NK-92 treated with Interleukin-12 subunit alpha and Interleukin-12 subunit beta, amount 100 ng/mL, for 24 hours (cell line): ENCODE measurements at places on chromosomes 5 and 9.

GRCh38 chr9:137987244-137988030 lies 109.9 kb downstream of the CACNA1B start:
- no peak for DNase-seq

GRCh38 chr9:69502671-69503301 lies 169.4 kb downstream of the APBA1 start:
- DNase-seq, result no peak

- no peak for DNase-seq
Observed at GRCh38 chr9:8717146-8717545, 917.6 kb upstream of the DMAC1 start.

- DNase-seq, result no peak
Observed at GRCh38 chr5:6760686-6761085, 47.5 kb downstream of the TENT4A start.

- no peak for DNase-seq
Observed at GRCh38 chr9:129637102-129637501, 4.8 kb downstream of the ASB6 start.

DNA sequence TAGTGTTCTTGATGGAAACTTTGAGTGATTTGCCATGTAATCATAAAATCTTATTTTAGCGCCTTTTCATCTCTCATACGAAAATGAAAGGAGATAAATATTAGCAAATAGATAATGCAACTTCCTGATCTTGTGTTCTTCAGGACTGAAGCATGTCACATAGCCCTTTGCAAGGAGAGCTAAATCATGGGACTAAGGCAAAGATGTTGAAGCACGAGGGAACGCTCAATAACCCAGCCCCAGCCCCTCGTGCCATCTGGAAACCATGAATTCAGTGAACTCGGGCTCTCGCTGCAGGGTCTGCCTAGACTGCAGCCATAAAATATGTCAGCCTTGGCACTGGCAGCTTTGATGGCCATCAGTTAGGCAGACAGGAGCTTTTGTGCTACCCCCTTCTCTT lies 58.2 kb downstream of the F2RL2 start:
- no peak for DNase-seq

DNA sequence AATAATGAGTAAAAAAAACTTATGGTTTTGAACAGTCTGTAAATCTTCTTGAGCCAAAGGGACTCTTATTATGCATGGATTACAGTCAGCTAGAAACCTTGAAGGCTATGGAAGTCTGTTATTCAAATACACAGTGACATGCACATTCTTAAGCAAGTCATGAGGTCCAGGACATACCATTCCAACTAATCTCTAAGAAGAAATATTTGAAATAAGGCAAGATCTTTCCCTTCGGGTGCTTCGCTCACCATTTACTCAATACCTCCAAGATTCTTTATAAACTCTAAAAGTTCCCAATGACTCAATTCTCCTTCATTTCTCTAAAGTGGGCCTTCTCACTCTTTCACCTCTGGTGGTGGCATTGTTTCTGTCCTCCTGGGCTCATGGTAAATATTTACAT lies 811.0 kb downstream of the NR2F1-AS1 start:
- no peak for DNase-seq

- DNase-seq, result no peak
Observed at GRCh38 chr5:56659971-56660370, 155.4 kb upstream of the MAP3K1 start.

- no peak for DNase-seq
Observed at GRCh38 chr5:81070571-81071255, 110.5 kb downstream of the RASGRF2 start.

GRCh38 chr5:167771571-167771970 lies 519.9 kb upstream of the WWC1 start:
- DNase-seq, result no peak

GRCh38 chr5:55303238-55303690 lies 4.2 kb downstream of the DHX29 start:
- no peak for DNase-seq

DNA sequence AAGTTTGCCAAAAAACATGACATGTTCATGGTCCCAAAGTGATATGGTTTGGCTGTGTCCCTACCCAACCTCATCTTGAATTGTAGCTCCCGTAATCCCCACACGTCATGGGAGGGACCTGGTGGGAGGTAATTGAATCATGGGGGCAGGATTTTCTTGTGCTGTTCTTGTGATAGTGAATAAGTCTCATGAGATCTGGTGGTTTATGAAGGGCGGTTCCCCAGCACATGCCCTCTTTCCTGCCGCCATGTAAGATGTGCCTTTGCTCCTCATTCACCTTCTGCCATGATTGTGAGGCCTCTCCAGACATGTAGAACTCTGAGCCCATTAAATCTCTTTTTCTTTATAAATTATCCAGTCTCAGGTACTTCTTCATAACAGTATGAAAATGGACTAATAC lies 322.1 kb downstream of the MED10 start:
- no peak for DNase-seq

DNA sequence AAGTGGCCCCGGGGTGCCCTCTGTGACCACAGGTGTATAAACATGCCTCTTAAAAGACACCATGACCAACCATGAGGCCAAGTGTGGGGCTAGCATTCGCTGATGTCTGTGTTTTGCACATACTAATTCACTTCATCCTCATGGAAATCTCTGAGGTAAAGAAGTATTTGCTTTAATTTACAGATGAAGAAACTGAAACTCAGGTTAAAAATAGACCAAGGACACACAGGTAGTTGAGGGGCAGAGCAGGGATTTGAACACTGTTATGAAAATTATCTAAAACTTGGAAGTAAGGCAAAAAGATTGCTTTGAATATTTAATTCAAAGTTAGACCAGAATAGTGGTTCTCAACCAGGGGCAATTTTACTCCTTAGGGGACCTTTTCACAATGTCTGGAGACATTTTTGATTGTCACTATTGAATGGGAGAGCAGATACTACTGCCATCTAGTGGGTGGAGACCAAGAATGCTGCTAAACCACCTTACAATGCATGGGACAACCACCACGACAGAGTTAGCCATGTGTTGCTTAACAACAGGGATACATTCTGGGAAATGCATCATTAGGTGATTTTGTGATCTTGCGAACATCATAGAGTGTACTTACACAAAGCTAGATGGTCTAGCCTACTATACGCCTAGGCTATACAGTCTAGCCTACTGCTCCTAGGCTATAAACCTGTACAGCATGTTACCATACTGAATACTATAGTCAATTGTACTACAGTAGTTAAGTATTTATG lies 8.0 kb upstream of the FXN start:
- DNase-seq, result no peak

- no peak for DNase-seq
Observed at GRCh38 chr5:139108063-139108824, 89.9 kb downstream of the SIL1 start.

DNA sequence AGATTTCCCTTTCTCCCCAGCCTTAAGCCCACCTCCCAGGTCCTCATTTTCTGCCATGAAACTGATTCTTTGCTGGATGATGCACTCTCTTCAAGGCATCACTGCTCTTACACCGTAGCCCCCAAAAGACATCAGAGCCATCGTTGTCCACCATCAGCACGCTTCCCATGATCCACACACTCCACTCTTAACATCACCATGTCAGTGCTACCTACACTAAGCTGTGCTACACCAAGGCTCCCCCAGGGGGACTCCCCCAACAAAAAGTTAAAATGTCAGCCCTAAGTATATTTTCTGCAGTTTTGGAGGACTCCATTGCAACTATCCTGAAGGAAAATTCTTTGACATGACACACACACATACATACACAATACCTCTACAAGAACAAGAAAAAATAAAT lies 34.1 kb upstream of the KIF2A start:
- DNase-seq, result no peak

DNA sequence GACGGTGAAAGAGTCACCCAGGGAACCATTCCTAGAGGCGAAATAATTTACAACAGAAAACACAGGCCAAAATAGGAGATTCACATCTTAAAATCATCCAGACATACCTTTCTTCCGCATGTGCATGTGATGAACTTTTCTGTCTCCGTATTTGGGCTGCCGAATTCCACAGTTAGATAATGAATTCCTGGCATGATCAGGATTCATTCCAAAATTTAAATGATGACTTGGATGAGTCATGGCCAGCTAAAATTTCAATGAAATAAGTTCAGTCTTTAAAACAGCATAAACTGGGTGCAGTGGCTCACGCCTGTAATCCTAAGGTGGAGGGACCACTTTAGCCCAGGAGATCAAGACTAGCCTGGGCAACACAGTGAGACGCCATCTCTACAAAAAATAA lies 82.7 kb downstream of the DROSHA start:
- DNase-seq, result no peak

DNA sequence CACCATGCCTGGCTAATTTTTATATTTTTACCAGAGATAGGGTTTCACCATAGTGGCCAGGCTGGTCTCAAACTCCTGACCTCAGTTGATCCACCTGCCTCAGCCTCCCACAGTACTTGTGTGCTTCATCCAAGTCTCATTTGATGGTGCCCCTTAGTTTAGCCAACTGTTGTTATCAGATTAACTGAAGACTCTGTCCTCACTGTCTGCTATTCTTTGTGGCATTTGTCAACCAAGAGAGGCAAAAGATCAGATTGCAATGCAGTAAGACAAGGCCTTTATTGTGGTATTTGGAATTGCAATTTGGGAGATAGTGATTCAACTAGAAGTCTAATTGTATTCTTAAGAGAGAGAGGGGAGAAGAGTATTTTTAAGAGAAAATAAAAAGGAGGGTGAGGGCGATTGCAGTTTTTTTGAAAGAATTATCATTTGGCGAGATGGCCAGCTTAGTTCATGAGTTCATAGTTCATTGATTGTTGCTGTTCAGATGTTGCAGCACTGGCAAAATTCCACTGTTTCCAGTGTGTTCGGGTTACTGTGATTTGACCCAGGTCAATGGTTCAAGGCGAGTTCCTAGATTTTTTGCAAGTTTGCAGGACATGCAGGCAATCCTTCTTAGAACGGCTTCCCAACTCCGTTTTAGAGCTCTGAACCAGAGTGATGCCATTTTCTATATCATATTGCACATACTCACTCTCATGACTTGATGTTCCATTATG lies 1156.9 kb downstream of the CDH9 start:
- DNase-seq, result no peak

DNA sequence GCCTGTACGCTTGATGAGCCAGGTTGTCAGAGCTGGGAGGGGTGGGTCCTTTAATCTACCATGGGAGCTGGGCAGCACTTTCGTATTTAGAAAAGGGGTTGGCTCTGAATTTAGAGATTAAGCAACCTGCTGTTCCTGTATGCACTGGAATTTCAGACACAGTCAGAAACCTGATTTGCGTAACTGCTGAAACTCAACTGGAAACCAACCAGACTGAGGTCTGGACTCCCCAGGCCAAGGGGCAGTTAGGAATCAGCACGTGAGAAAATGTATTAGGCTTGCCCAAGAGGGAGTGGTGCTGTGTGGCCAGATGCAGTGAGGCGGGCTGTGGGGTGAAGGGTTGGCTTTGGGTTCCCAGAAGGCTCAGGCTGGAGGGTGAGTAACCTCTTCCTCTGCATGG lies 235.0 kb downstream of the GOLPH3 start:
- DNase-seq, result no peak

- no peak for DNase-seq
Observed at GRCh38 chr5:27652505-27652904, 614.1 kb upstream of the CDH9 start.

GRCh38 chr5:124395926-124396325 lies 350.5 kb downstream of the ZNF608 start:
- DNase-seq, result no peak

DNA sequence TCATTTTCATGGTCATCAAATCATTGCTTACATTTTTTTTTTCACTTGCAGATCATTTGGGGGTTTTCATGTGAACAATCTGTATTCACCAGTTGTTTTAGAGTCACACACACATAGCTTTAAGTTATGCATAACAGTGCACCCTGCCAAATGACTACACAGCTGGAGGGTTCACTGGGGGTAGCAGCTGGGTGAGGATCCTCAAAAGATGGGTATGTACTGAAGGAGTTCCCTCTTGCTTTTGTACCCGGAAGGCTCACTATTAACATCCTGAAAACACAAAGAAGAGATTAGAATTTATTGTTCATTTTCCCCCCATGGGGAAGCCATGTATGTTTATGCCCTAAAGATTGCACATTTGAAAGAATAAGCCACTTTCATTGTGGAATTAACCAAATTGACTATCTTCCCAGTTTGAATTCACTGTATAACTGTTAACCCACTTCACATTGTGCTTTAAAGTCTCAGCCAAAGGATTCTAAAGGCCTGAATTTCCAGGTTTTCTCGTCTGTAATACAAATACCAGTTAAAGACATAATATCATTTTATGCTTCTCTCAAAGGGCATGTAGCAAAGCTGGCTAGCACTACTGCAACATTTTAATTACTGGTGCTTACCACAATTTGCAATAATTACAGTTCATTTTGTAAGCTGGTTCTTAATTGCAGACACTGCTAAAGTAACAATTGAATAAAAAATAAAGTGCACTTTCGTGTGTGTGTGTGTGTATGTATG lies 466.4 kb upstream of the MEF2C start:
- DNase-seq, result no peak

- no peak for DNase-seq
Observed at GRCh38 chr9:92308893-92309292, 15.4 kb upstream of the IARS1 start.

- no peak for DNase-seq
Observed at GRCh38 chr9:136551401-136552116, 5.7 kb upstream of the NOTCH1 start.

- no peak for DNase-seq
Observed at GRCh38 chr9:7961076-7961475, 161.5 kb upstream of the DMAC1 start.

GRCh38 chr9:29691758-29692407 lies 2118.6 kb upstream of the C9orf72 start:
- peak; percentile 5 for DNase-seq

- no peak for DNase-seq
Observed at GRCh38 chr9:134388289-134388808, 62.1 kb downstream of the RXRA start.

- no peak for DNase-seq
Observed at GRCh38 chr9:116309900-116310611, 156.5 kb downstream of the PAPPA start.

- no peak for DNase-seq
Observed at GRCh38 chr5:127425868-127426267, 91.6 kb upstream of the PRRC1 start.

DNA sequence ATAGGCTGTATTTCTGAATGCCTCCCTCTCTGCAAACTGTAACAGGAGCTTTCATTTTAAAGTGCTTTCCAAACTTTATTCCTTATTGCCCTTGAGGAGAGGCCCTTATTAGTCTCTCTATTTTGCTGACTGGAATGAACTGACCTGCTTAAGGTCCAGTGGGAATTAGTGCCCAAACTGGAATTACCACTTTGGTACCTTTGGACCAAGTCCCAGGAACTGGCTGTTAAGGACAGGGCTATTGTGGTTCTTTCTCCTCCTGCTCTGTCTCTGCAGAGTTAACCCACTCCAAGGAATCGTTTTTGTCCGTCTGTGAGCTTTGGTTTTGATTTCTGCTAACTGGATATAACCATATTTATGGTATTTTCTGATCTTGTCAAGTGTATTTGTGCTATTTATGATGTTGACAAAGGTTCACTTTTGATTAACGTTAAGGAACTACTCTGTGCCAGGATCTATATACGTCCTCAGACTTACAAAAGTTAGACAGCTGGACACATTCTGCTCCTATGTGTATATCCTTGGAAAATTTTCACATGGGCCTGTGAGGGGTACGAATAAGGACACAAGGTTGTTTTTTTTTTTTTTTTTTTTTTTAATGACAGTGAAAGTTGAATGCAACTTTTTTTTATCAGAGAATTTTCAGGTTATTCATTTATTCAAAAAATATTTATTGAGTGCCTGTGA lies 189.1 kb upstream of the ANKRD55 start:
- DNase-seq, result no peak

GRCh38 chr9:22047596-22047995 lies 38.5 kb upstream of the CDKN2B start:
- DNase-seq, result no peak
